NCI-H748 treated with DMSO at 0.1 percent for 48 hours (cell line): ENCODE measurements at places on chromosomes 7 and 10.

- no peak for DNase-seq
Measured at GRCh38 chr7:117012696-117013095, 59.4 kb downstream of the ST7 start.

- no peak for DNase-seq
Measured at GRCh38 chr10:17239345-17240085, 11.5 kb downstream of the VIM start.

GRCh38 chr7:140714331-140715040 is 18.0 kb downstream of the NDUFB2 start:
- DNase-seq, result no peak

GRCh38 chr7:36036590-36036989 is 116.5 kb upstream of the EEPD1 start:
- DNase-seq, result no peak

- DNase-seq, result no peak
Measured at GRCh38 chr10:59606551-59606961, 103.1 kb downstream of the SLC16A9 start.

GRCh38 chr10:109968953-109969759 is 38.6 kb upstream of the ADD3 start:
- DNase-seq, result no peak
